ENCODE measurements at places on chromosomes 16 and 17.
A peak's percentile ranks its signal among the peaks of the same experiment; 100 is the strongest.

DNA sequence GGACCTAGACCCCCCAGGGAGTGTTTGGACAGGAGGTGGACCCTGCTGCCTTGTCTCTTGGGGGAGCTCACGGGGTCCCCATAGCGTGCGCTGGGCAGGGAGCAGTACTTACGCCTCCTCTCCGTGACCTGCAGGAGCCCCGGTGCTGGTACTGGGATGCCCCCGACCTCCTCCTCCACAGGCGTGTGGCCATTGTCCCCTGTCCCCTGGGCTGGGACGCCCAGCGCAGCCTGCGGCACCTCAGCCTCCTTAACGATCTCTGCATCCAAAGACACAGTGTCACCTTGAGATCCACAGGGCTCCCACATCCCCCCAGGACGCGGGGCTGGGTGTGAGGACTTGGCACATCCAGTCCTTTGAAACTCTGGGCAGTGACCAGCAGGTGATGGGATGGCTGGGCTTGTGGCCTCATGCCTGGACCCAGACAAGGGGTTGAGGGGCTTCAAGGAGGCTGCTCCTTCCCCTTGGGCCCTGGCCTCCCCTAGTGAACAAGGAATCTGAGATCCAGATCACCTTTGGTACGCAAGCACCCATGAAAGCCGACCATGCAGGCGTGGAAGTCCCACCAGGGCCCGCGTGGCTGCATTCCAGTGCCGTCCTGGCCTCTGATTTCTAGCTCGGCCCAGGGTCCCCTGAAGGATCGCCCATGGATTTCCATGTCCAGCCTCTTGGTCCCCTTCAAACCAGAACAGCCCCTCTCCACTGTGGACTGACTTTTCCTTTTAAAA lies 9.9 kb downstream of the DBNDD1 start:
- DNase-seq = no peak

DNA sequence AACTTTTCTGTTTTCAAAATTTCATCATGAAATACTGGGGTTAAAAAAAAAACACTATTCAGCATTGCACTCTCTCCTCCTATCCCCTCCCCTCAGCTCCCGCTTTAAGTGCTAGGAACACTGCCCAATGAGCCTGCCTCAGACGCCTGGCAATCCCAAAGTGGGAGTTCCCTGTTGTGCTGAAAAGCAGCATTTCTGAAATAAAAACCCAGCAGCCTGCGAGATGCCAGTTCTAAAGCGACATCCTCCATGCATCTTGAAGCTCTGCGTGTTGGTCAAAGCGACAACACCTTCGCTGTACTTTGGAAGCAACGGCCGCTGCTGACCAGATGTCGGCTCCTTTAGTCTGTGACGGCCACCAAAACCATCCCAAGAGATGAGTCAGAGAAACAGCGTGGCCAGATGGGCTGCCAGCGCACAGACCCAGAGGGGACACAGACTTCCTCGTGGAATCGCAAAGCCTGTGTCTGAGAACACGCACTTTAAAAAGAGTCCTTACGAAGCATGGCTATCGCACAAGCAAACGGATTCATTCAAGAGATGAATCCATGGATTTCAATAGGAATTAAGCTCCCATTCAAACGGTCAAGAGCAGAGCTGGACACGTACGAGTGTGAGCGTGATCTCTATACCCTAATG lies 32.8 kb downstream of the FBXO31 start:
- no peak for DNase-seq

DNA sequence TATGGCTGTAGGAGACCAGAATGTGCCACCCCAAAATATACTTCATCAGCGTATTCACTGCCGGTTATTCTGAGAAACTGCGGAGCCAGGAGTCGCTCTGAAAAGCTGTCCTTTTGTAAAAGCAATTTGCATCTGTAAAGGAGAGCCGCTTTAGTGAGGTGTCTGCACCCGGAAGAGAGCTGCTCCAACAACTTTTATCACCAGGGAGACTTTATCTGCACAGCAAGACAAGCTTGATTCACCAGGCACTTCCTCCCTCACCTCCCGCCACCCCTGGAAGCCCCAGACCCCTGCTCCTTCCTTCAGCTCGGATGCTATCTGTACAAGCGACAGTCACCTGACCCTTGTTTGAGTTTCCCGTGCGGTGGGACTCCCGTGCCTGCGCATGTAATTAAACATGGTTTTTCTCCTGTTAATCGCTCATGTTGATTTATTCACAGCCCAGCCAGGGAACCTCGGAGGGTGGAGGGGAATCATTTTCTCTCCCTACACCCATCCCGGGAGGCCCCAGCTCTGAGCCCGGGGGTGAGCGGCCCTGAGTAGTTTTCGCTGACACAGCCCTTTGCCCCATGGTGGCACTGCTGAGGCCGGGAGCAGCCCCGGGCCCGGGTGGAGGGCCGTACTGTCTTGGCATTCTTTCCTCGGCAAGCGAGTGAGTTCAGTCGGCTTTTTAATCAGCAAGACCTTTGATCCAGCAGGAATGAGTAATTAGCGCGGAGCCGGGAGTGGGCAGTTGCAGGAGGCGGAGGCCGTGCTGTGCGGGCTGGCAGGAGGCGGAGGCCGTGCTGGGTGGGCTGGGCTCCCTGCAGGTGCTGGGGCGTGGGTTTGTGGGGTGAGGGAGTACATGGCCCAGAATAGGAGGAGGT lies 222.7 kb upstream of the CIBAR2 start:
- DNase-seq = peak; percentile 6

DNA sequence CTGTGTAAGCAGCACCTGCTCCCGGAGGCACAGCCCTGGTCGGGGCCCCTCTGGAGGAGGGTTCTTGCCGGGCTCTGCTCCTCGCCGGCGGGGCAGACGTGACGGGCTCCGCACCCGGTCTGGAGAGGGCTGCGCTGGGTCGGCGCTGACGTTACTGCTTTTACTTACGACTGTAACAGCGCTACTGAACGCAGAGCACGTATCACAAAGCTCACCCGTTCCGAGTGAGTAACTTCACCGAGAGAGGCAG lies 1.3 kb upstream of the RAB40C start:
- DNase-seq = no peak

- no peak for DNase-seq
Measured at GRCh38 chr17:229709-230394, 48.4 kb upstream of the DOC2B start.

GRCh38 chr17:348692-349425 lies 3.7 kb downstream of the RPH3AL start:
- DNase-seq = no peak

DNA sequence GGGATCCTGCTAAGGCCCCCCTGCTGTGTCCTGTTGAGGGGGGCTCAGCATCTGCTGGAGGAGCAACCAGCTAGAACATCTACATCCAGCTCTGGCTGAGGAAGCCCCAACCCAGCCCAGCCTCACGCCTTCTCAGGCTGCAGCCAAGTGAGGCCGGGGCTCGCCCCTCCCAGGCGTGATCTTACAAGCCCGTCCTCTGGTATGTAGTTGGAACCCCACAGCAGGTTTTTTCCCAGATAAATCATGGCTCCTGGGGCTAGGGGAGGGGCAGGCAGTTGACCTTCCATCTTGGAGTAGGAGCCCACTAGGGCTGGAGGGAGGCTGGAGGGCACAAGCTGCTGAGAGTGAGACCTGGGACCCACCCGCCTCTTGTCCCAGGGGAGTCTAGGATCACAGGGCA lies 4.7 kb downstream of the FAM83G start:
- no peak for DNase-seq

DNA sequence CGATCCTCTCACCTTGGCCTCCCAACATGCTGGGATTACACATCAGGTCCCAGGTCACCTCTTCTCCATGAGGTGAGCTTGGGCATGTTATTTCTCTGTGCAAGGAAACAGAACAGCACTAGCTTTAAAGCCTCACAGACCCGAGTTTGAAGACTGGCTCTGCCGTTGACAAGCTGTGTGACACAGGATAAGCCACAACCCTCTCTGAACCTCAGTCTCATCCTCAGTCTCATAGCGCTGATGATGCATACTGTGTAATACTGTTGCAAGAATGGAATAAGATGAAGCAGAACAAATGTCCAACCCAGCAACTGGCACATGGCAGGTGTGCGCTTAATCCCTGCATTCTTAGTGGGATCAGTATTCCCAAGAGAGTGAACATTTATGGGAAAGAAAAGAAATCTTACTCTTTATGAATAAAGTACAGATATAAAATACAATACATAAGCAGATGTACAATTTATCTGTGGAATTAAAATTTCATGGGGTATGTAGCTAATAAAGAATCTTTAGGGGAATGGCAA lies 43.5 kb downstream of the ABAT start:
- DNase-seq = no peak

GRCh38 chr16:68113059-68113761 lies 28.0 kb downstream of the NFATC3 start:
- no peak for DNase-seq

DNA sequence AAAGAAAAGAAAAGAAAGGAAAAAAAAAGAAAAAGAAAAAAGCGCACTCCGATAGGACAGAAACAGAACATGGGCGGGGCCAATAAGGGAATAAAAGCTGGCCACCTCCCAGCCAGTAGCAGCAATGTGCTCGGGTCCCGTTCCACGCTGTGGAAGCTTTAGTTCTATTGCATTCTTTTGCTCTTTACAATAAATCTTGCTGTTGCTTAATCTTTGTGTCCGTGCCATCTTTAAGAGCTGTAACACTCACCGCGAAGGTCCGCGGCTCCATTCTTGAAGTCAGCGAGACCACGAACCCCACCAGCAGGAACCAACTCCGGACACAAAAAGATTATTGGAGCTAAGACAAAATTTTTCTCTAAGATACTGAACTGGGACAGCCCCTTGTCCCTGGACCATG lies 3.1 kb upstream of the ARL5C start:
- no peak for DNase-seq

DNA sequence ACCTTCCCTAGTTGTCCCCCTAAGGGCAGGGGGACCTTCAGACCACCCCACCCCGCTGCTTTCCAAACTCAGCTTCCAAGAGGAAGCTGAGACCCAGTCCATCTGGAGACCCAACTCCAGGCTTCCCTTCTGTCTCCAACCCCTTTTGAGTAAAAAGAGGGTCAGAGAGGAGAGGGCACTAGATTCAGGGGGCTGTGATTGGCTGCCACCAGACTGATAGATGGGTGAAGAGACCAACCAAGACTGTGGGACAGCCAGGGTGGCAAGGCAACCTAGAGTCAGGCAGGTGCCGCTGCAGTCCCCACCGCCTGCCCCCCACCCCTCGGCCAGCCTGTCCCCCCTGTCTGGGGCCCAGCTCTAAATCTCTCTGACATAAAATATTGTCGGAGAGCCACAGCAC lies 92.5 kb downstream of the SDK2 start:
- DNase-seq = no peak

DNA sequence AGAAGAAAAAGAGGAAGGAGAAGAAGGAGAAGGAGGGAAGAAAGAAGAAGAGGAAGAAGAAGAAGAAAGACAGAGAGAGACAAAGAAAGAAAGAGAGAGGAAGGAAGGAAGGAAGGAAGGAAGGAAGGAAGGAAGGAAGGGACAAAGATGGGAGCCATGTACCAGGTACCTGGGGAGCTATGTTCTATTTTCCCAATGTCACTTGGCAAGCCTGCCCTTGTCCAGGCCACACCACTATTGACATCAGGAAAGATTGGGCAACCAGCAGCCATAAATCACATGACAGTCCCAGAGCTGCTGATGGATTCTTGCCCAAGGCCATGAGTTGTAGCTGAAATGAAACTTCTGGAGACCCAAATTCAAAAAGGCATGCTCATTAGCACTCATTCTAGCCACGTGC lies 2.7 kb upstream of the CES1 start:
- no peak for DNase-seq

GRCh38 chr16:50088302-50088701 lies 22.5 kb downstream of the HEATR3 start:
- DNase-seq = no peak

DNA sequence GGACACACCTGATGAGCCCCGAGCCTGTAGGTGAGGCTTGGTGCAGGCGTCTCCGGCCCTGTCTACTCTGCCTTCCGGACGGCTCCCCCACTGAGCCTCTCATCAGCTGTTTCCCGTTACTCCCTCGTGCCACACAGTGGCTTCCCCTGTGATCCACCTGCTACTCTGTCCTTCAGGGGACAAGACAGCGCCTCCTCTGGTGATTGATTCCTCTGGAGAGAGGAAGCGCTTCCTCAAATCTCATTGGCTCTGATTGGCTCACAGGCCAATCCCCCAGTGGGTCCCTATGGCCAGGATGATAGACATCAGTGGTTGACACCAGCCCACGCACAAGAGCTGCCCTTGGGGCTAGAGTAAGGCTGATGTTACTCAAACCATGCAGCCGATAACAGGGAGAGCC lies 24.0 kb downstream of the RNF213 start:
- DNase-seq = no peak
